ENCODE measurements at places on chromosomes 7 and 10.

- peak; percentile 67 for DNase-seq
Observed at GRCh38 chr10:16520900-16521299, 779 bp downstream of the C1QL3 start.

GRCh38 chr7:48511080-48511479, 339.8 kb downstream of the ABCA13 start:
- DNase-seq = no peak

DNA sequence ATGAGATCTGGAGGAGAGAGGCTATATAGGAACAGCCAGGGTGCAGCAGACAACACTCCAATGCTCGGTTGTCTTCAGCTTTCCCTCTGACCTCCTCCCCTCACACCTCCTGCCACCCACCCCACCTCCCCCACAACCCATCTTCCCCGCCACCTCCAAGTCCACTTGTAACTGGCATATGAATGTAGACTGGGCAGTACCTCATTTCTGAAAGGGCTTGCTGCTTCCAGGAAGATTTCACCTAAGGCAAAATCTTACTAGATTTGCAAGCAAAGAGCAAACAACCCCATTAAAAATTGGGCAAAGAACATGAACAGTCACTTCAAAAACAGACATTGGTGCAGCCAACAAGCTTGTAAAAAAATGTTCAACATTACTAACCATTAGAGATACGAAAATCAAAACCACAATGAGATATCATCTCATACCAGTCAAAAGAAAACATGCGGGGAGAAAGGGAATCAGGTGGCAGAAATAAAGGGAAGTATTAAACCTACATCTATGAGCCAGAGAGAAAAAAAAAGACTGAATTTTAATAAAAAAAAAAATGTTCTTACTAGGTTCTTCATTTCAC, 164.6 kb upstream of the C1GALT1 start:
- no peak for DNase-seq

DNA sequence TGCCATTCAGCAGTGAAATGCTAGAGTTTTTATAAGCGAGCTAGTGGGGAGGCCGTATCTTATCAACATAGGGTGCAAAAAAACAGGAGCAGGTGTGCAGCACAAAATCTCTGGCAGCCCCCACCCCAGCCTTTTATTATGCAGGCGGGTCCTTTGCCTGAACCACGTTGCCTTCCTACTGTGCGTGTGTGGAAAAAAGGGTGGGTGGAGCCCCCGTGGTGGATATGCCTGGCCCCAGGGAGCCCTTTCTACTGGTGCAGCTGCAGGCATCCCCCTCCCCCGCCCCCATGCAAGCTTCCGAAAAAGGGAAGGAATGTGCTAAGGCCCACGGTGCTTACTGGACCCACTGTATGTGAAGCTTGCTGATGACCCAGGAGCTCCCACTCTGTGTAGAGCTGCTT, 175.9 kb downstream of the USP6NL start:
- DNase-seq = no peak

DNA sequence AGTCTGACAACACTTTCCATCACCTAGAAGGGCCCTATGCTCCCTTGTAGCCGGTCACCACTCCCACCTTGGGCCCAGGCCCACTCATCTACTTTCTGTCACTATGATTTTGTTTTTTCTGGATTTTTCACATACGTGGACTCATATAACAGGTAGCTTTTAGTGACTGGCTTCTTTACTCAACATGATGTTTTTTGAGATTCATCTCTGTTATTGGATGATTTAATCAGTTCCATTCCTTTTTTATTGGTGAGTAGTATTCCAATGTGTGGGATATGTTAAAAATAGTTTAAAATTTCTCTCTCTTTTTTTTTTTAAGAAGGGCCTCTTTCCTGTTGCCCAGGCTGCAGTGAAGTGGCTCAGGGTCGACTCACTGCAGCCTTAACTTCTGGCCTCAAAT, 9.3 kb downstream of the PALD1 start:
- DNase-seq = no peak

GRCh38 chr10:7915923-7916536, 97.7 kb downstream of the TAF3 start:
- peak; percentile 17 for DNase-seq

- DNase-seq = no peak
Observed at GRCh38 chr10:109480836-109481235, 442.5 kb downstream of the XPNPEP1 start.

DNA sequence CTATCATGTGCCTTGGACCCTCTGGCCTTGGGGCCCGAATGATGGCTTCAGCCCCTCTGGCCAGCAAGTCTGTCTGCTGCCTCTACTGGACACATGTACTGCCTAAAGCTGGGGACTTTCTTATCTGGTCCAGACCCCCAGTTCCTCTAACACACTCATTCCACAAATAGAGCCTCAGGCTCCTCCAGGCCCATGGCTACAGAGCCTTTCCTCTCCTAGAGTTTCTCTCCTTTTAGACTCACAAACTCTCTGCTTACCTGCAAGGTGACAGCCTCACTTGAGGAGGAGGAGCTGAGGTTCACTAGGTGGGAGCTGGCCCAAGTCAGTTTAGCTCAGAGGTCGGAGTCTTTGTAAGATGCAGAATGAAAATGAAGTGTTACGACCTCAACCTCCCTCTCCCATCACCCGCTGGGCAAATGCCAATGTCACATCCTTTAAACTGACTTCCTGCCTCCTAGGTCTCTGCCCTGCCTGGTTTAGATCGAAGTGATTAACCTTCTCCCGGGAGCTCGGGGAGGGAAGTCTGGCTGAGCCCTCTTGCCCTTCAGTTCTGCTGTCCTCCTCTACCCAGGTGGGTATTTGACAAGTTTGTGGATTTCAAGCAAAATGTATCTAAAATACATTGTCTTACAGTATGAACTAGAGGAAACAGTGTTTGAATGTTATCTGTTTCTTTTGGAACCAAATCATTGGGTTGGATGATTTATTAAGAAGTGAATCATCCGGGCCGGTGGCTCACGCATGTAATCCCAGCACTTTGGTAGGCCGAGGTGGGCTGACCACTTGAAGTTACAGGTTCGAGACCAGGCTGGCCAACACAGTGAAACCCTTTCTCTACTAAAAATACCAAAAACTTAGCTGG, 71.9 kb upstream of the TNS3 start:
- DNase-seq = no peak

- peak; percentile 88 for DNase-seq
Observed at GRCh38 chr10:79101560-79102497, 33.1 kb downstream of the ZMIZ1 start.

All from AG20443 (cell line).